ENCODE measurements at places on chromosomes 12 and 14.

GRCh38 chr14:75281654-75282019 lies 3.0 kb downstream of the FOS start:
- DNase-seq, result no peak

- DNase-seq, result no peak
Observed at GRCh38 chr12:68538726-68539614, 71.7 kb upstream of the RAP1B start.

GRCh38 chr12:101696251-101697196 lies 916 bp upstream of the CHPT1 start:
- no peak for DNase-seq

DNA sequence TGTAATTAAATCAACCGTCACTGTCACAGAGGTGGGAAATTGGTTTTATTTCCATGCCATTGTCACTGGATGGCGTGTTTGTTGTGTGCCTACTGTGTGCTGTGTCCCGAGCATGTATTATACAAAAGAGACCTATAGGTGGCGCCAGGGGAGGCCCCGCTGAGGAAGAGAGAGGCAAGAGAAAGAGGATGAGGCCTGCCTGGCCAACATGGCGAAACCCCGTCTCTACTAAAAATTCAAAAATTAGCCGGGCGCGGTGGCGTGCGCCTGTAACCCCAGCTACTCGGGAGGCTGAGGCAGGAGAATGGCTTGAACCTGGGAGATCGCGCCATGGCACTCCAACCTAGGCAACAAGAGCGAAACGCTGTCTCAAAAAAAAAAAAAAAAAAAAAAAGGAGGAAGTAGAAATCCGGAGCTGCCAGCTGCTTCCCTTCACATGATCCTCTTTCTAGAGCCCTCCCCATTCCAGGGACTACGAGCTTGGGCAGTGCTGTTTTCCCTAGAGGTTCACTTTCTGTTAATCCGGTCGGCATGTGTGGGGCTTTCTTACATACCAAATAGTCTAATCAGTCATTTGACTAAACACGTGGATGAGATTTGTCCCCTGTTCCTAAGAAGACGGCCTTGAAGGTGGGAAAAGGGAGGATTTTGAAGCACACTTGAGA lies 6.4 kb upstream of the CCDC175 start:
- DNase-seq, result no peak

DNA sequence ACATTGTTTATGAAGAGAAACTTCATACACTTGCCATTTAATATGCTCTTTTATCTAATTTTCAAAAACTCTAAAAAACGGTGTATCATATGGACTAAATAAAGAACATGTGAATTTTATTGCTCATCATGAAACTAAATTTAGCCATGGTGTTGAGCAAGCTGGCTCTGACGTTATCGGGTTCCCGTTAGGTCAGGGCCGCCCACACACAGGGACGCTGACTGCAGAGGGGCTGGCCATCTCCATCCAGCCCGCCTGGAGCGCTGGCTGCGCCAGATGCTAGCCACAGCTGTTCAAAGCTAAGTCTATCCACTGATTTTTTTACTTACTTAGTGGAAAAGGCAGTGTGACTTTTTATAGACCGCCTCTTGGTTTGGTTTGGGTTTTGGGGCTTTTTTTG lies 36.5 kb upstream of the DYNC1H1 start:
- peak; percentile 88 for DNase-seq

DNA sequence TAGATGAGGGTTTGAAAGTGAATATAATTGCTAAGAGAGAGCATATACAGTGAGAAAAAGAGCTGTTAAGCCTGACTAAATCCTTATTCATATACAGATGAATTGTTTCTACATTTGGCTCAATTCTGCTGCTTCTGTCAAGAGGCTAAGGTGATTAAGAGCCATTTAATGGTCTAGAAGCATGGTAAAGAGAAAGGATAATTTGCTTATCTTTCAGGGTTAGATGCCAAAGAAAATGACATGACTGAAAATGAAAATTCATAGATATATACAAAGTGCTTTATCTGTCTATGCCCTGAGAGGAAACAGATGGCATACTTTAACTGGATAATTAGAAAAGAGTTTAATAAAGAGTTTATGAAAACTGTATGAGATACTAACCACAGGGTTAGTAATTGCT lies 834.9 kb downstream of the SLC6A15 start:
- DNase-seq, result no peak

- no peak for DNase-seq
Observed at GRCh38 chr12:32126720-32127119, 20.1 kb downstream of the BICD1 start.

- DNase-seq, result no peak
Observed at GRCh38 chr12:75611041-75611440, 99.6 kb upstream of the KRR1 start.

GRCh38 chr14:68124979-68125731 lies 305.6 kb downstream of the RAD51B start:
- DNase-seq, result no peak

DNA sequence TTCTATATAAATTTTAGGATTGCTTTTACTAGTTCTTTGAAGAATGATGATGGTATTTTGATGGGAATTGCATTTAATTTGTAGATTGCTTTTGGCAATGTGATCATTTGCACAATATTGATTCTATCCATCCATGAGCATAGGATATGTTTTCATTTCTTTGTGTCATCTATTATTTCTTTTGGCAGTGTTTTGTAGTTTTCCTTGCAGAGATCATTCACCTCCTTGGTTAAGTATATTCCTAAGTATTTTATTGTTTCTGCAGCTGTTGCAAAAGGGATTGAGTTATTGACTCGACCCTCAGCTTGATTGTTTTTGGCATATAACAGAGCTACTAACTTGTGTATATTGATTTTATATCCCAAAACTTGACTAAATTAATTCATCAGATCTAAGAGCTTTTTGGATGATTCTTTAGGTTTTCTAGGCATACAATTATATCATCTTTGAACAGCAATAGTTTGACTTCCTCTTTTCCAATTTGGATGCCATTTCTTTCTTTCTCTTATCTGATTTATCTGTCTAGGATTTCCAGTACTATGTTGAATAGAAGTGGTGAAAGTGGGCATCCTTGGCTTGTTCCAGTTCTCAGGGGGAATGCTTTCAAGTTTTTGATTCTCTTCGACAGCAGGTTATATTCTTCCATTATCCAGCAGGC lies 668.1 kb downstream of the SLC16A7 start:
- no peak for DNase-seq

- DNase-seq, result no peak
Observed at GRCh38 chr12:112537710-112538396, 119.1 kb downstream of the PTPN11 start.

- no peak for DNase-seq
Observed at GRCh38 chr12:87332987-87333726, 696.0 kb downstream of the C12orf50 start.

GRCh38 chr12:82527165-82527780 lies 159.4 kb upstream of the TMTC2 start:
- DNase-seq, result peak; percentile 37

Data from AG09319 (cell line).